Fibroblast of the aortic adventitia (primary cell): ENCODE measurements at places on chromosomes 13 and 19. TPM values are rescaled to one million over a fixed set of nuclear protein-coding genes. Genes with fewer than 3 reads are reported as not detected.

Gene PCSK4
- 0.25 and 2.2 TPM in 2 replicates for total RNA-seq

Gene ZNF20
- 3.9 and 4.8 TPM in 2 replicates for total RNA-seq

Gene BIVM
- total RNA-seq: 31.5 and 44.2 TPM in 2 replicates

Gene MAU2
- 32.4 and 34.6 TPM in 2 replicates for total RNA-seq

Gene FBXO27
- 7.2 and 17.8 TPM in 2 replicates for total RNA-seq

Gene KLK3
- not detected in 2 replicates for total RNA-seq

Gene ZNF563
- 1.6 and 4.0 TPM in 2 replicates for total RNA-seq

Gene ZNF471
- total RNA-seq: 2.5 and 11.0 TPM in 2 replicates

Gene EXOC3L2
- under 0.01 TPM in 1 of 2 replicates, not detected in the other for total RNA-seq

Gene KIR2DL4
- total RNA-seq: not detected in 2 replicates

Gene URAD
- not detected in 2 replicates for total RNA-seq

Gene KLK14
- total RNA-seq: not detected in 2 replicates

Gene GPALPP1
- 20.6 and 31.2 TPM in 2 replicates for total RNA-seq

Gene FCAR
- total RNA-seq: not detected in 2 replicates

Gene SBSN
- total RNA-seq: 4.1 and 13.2 TPM in 2 replicates

Gene KCNN1
- 0.25 TPM in 1 of 2 replicates, not detected in the other for total RNA-seq

Gene SMG9
- 18.6 and 25.0 TPM in 2 replicates for total RNA-seq

Gene MCEMP1
- total RNA-seq: not detected in 2 replicates

Gene IZUMO2
- total RNA-seq: not detected in 2 replicates

Gene ZSCAN4
- total RNA-seq: not detected in 2 replicates

Gene MPHOSPH8
- 14.0 and 48.5 TPM in 2 replicates for total RNA-seq

Gene TMEM147
- total RNA-seq: 25.0 and 63.7 TPM in 2 replicates

Gene SRRM5
- total RNA-seq: 0.09 TPM in 1 of 2 replicates, not detected in the other

Gene OR7A5
- not detected in 2 replicates for total RNA-seq

Gene GRIN3B
- total RNA-seq: 0.45 and 0.74 TPM in 2 replicates

Gene KLK2
- not detected in 2 replicates for total RNA-seq

Gene CYP4F11
- total RNA-seq: not detected in 2 replicates

Gene SIGLEC8
- not detected in 2 replicates for total RNA-seq

Gene ACP7
- total RNA-seq: 0.45 TPM in 1 of 2 replicates, not detected in the other

Gene UBE2L5
- total RNA-seq: under 0.01 TPM in 1 of 2 replicates, not detected in the other

Gene CLIP3
- 7.4 and 20.1 TPM in 2 replicates for total RNA-seq

Gene NEK3
- total RNA-seq: 12.3 and 33.9 TPM in 2 replicates

Gene IFNL1
- total RNA-seq: not detected in 2 replicates

Gene TBCB
- 83.6 and 164 TPM in 2 replicates for total RNA-seq

Gene CIC
- 35.3 and 36.1 TPM in 2 replicates for total RNA-seq

Gene FUT3
- not detected in 2 replicates for total RNA-seq

Gene HSD17B14
- total RNA-seq: 3.6 and 25.5 TPM in 2 replicates

Gene ZNF285
- total RNA-seq: 1.6 and 4.1 TPM in 2 replicates

Gene FAM216B
- total RNA-seq: 0.25 TPM in 1 of 2 replicates, not detected in the other

Gene ARRDC5
- not detected in 2 replicates for total RNA-seq

Gene CERS4
- total RNA-seq: 2.1 and 14.1 TPM in 2 replicates

Gene CD33
- total RNA-seq: not detected in 2 replicates
